Activated CD4-positive, alpha-beta T cell treated with anti-CD3 and anti-CD28 coated beads, Interleukin-2, amount 50 U/mL, for 16 hours (primary cell): ENCODE measurements at places on chromosomes 1 and 21.

DNA sequence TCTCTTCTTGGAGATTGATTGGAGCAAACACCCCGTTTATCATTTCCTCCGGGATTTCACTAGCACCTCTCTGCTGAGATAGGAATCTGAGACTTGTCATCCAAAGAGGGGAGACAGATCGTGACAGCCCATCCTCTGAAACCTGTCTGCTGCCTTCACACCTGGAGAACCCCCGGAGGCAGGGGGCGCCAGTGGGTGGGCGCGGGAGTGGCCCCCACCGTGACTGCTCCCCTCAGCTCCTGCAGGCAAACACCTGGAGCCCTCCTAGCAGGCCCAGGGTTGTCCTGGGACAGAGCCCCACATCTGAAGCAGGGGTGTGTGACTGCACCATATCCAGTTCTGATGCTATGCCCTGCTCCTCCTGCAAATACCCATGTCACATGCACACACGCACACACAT is 209.5 kb upstream of the POU3F1 start:
- DNase-seq, result no peak

DNA sequence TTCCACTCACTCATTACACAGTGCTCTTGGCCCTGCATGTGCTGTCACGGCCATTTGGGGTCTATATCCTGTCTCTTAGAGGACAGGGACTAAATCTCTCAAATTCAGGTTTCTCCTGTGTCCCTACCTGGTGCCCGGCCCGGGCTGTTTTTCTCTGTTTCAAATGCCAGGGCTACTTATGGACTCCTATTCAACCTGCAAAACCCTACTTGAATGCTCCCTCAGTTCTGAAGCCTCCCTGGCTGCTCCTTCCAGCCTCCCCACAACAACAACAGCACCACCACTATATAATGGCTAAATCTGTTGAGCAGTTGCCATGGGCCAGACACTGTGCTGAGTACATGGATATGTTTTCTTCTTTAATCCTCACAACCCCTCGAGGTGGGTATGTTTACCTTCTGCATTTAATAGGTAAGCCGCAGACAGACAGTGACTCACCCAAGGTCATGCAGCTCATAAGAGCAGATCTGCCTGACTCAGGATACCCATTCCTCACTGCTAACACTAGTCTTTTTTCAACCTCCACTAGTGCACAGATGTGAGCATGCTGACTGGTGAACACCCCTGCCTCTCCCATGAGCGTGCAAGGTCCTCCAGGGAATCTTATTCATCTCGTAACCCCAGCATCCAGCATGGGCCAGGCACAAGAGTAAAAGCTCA is 29.9 kb downstream of the DHRS3 start:
- DNase-seq, result no peak

- no peak for DNase-seq
Measured at GRCh38 chr1:112881742-112882127, 74.3 kb downstream of the SLC16A1 start.

DNA sequence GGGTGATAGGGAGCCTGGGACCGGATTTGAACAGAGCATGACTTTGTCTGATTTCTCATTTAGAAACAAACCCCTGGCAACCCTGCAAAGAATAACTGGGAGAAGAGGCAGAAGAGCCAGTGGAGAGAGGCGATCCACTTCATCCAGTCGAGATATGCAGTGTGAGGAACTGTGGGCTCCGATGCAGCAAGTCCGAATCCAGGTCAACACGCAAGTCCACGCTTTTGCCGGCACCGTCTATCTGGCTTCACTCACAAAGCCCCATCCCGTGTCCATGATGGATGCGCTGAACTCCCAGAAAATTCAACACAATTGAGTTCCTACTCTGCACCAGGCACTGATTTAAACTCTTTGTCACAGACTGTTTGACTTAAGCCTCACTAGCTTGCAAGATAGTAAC is 191.3 kb downstream of the GRIK3 start:
- DNase-seq, result no peak

GRCh38 chr1:171748651-171749050 is 6.8 kb upstream of the VAMP4 start:
- DNase-seq, result no peak
